Esophagus muscularis mucosa (tissue), 4 donors: ENCODE measurements at places on chromosomes 2 and 18. TPM values are rescaled to one million over a fixed set of nuclear protein-coding genes. Genes with fewer than 3 reads are reported as not detected.

Gene CD28
- 0.23 TPM for total RNA-seq

- DNase-seq = no peak
Measured at GRCh38 chr2:17765398-17765797, 11.5 kb downstream of the GEN1 start.

Gene ANKRD62
- total RNA-seq = 0.06 TPM

DNA sequence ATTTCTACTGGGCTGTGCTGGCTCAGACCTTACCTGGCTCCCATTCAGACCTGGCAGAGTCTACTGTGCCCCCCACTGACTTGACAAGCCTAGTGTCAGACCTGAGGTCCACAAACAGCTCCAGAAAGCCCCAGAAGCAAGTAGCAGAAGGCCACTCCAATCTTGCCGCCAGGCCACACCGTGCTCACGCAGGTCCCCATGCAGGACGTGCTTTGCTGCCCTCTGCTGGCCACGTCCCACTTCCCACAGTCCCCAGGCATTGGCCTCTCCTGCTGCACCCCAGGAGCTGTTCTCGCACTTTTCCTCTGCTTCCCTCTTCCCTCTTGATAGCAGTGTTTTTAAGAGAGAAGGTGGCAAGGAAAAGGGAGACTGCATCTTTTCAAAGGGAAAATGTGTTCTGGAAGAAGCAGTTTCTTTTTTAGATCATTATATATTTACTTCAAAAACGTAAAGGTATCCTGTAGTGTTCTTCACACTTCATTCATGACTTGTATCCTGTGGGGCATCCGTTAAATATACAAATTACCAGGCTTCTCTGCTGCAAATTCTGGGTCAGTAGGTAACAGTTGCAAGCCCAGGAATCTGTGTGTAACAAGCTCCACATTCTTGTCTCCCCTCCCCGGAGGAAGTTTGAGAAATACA lies 81.4 kb upstream of the PAPOLG start:
- no peak for DNase-seq

Gene EPAS1
- total RNA-seq = 225 TPM

- DNase-seq = no peak
Measured at GRCh38 chr2:166335284-166335683, 40.5 kb downstream of the SCN9A start.

DNA sequence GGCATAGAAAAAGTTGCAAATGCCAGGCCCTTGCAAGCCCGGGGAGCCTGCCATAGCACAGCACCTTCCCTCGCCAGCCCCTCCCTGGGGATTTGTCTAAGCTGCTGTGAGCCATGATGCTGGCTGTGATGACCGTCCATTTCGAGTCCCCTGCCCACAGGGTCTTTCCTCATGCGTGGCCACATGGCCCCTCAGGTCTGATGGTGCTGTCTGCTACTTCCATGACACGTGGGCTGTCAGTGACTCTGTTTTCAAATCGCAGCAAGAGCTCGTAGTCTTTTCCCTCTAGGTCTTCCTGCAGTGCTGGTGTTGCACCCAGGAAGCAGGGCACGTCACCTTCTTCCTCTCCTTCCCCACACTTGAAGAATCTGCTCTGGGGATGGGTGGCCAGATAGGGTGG lies 15.5 kb upstream of the GNAL start:
- DNase-seq = no peak

- no peak for DNase-seq
Measured at GRCh38 chr2:60297296-60298005, 256.0 kb downstream of the BCL11A start.
